NCI-H524 treated with DMSO at 0.1 percent for 48 hours (cell line): ENCODE measurements at places on chromosomes 3 and 15.
A peak's percentile ranks its signal among the peaks of the same experiment; 100 is the strongest.

DNA sequence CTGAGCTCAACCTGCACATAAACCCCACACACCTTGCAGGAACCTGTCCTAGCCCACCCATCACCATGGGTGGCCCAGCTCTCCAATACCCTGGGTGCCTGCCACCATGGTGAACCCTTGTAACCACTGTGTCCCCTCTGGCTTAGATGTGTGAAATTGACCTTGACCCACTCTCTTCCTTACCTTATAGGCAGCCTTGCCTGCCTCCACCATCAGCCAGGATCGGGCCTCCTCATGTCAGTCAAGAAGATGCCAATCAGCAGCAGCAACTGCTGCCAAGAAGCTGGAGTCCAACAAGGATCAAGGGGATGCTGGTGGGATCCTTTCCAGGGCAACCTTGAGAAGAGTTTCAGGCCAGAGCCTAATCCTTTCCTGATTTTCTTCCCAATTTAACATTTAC, 8.8 kb upstream of the CYP11A1 start:
- no peak for DNase-seq

GRCh38 chr3:182212479-182213076, 500.9 kb downstream of the SOX2 start:
- DNase-seq, result peak; percentile 58

DNA sequence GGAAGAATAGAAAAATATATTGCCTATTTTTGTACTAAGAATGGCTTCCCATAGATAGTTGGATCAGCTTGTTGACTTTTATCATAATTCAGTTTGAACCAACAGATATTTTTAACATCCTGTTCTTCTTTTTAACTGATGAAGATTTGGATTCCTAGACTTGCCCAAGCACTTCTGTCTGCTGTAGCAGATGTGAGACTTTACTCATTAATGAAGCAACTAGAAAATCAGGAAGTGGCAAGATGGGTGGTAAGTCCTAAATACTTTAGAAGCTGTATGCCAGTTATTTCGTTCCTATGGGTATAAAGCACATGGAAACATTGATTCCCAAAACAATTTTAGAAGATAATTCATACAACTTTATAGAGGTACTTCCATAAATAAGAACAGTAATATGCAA, 8.4 kb downstream of the PIGB start:
- no peak for DNase-seq

GRCh38 chr15:48954538-48954937, 9.2 kb downstream of the SHC4 start:
- no peak for DNase-seq

DNA sequence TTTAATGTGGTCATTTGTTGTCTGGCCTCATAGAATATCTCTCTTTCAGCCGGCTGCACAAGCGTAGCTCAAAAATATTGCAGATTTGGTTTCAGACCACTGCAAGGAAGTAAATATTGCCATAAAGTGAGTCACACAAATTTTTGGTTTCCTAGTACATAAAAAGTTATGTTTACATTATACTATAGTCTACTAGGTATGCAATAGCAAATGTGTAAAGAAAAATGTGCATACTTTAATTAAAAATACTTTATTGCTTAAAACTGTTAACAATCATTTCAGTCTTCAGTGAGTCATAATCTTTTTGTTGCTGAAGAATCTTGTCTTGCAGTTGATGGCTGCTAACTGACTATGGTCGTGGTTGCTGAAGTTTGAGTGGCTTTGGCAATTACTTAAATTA, 425.1 kb upstream of the ROBO1 start:
- DNase-seq, result no peak

- no peak for DNase-seq
Observed at GRCh38 chr3:48406443-48407431, 23.1 kb downstream of the PLXNB1 start.

DNA sequence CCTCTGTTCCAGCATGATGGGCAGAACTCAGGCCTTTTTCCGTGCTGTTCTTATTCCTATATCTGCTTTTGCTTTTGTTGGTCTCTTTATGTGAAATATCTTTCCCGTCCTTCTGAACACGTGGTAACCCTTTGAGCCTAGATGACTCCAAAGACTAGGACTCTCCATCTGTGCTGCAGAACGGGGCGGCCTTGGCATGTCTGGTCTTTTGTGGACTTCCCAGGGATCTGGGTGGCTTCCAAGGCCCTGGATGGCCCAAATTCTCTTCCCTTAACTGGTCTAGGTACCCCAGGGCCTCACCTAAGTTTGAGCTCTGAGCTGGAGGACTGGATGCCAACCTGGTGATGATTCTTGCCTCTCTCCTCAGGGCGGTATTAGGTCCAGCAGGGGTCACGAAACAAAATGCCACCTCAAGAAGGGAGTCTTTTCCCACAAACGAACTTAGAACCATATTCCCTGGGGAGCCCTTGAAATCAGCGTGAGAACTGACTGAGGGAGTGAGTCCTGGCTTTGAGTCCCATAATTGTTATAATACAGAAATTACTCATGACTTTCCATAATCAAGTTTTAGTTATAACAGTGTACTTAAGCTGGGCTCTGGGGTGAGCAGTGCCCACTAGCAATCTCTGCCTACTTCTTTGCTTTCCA, 13.8 kb downstream of the TLNRD1 start:
- no peak for DNase-seq

DNA sequence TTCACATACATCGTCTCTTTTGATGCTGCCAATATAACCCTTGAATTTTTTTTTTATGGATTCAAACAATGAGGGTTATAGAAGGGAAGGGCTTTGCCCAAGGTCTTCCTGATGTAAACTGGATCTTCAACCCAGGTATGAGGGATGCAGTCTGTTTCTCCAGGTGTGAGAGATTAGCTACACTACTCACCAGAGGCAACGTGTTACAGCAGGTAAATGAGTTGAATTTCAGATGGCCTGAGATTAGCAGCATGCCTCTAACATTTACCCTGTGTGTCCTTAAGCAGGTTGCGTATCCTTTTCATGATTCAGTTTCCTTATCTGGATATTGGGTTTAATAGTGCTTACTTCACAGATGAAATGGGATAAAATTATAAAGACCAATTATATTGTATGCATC, 1.9 kb downstream of the RTP4 start:
- DNase-seq, result no peak

- no peak for DNase-seq
Observed at GRCh38 chr3:190166948-190167347, 46.3 kb upstream of the P3H2 start.

GRCh38 chr3:62332835-62333244, 40.5 kb downstream of the FEZF2 start:
- no peak for DNase-seq

DNA sequence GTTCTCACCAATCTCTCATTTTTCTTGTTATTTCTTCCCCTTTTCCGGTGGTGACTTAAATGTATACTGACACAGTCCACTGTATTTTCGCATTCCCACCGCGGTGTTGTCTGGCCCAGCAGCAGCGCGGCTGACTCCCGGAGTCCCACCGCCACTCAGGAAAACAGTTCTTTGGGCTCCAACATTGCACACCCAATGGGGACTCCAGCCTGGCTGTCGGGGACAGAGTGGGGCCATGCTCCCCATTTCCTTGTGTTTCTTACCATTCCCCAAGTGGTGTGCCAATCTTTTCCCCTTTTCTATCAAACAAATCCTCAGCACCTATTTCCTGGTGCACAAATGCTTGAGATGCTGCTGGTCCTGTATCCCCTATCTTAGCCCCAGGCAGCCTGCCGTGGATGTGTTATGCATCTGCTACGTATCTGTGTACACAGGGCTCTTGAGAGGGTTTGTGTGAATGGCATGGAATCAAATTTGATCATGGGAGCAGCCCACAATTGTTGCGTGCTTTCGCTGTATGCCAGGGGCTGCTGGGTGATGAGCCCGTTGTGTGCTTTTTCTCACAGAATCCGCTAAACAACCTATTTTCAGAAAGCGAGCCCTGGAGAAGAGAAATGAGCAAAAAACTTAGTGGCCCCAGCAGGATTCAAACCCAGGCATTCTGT, 219.1 kb upstream of the RGMA start:
- no peak for DNase-seq

- DNase-seq, result no peak
Observed at GRCh38 chr15:57572468-57572867, 19.2 kb upstream of the MYZAP start.

- no peak for DNase-seq
Observed at GRCh38 chr3:178382449-178383061, 153.7 kb upstream of the KCNMB2 start.

DNA sequence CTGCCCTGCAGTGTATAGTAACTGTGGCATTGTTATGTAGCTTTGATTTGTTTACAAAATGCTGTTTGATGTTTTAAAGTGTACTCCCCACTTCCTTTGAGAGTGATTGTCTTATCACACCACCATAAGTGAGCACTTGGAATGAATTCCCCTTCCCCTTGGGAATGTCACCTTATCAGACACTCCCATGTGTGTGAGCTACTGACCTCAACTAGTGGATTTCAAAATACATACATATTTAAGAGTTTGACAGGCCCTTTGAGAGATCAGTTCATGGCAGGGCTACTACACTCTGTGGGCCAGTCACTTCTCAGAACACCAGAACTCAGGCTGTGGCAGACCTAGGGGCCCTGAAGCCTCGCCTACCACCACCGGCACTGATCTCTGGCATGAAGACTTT, 547.6 kb downstream of the NR2F2 start:
- no peak for DNase-seq

DNA sequence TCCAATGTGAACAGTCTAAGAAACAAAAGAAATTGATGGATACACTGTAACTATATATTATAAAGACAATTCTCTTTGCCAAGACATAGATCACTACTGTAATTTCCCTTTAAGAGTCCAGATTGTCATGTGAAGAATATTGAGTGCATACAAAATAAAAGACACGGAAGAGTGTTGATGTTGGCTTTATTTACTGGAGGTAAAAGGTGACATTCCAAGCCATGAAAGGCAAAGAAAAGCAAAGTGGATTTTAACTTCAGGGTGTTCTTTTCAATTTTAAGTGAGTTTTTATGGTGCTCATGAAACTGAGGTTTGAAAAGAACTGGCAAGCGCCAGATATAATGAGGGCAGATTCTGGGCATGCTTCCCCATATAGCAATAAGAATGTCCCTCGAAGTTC, 529.3 kb downstream of the MECOM start:
- DNase-seq, result no peak

GRCh38 chr15:67829647-67830504, 4.6 kb downstream of the SKOR1 start:
- no peak for DNase-seq
